ENCODE measurements at places on chromosomes 4 and X.

- no peak for DNase-seq
Measured at GRCh38 chr4:77022560-77023179, 53.1 kb downstream of the CCNI start.

DNA sequence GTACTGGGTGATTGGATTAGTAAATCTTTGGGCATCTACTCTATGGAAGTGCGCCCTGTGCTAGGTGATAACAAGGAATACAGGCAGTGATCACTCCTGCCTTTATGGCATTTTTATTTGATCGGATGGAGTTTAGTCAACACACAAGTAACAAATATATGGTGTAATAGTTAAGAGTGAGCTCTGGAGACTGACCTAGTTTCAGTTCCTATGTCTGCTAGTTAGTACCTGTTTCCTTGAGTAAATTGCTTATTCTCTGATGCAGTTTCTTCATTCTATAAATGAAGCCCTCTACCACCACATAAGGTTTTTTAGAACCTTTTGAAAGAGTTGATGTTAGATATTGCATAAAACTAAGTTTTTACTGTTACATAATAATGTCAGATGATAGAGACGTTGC is 134.6 kb downstream of the KDM6A start:
- no peak for DNase-seq

DNA sequence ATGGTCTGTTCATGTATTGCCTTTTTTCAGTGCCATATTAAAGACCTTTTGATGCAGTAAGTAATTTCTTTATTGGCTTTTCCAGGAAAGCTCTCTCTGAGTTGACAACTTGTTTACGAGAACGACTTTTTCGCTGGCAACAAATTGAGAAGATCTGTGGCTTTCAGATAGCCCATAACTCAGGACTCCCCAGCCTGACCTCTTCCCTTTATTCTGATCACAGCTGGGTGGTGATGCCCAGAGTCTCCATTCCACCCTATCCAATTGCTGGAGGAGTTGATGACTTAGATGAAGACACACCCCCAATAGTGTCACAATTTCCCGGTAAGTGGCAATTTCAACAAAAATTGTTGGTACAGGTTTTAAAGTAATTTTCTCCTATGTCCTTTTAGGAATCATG is 148.0 kb downstream of the STIM2 start:
- no peak for DNase-seq

GRCh38 chrX:71222929-71223328 is at the start of gene GJB1:
TSS of gene GJB1 (plus strand) at chrX:71223224. CDS start at chrX:71223708, 484 bp downstream.
- DNase-seq: no peak

DNA sequence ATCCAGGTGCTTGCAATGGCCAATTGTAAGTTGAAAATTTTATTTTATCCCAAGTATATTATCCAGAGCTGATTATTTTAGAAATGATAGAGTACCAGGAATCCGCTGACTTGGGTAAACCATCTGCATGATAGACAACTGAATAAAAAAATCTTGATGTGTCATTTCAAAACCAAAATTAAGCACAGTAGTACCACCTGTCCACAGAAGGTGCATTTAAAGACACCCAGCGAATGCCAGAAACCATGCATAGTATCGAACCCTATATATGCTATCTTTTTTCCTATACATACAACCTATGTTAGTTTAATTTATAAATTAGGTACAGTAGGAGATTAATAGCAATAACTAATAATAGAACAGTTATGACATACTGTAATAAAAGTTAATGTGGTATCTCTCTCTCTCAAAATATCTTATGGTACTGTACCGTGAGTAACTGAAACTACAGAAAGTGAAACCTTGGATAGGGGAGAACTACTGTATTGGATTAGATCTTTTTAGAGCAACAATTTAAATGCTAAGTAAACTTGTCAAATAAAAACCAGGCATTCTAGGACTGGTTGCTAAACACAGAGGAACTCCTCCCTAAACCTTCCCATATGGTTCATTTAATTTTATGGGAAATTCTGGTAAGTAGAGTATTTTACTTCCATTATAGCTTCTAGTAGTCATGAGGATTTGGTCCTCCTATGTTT is 6.2 kb downstream of the NEIL3 start:
- no peak for DNase-seq

- no peak for DNase-seq
Measured at GRCh38 chr4:42596918-42597317, 60.0 kb downstream of the ATP8A1 start.

DNA sequence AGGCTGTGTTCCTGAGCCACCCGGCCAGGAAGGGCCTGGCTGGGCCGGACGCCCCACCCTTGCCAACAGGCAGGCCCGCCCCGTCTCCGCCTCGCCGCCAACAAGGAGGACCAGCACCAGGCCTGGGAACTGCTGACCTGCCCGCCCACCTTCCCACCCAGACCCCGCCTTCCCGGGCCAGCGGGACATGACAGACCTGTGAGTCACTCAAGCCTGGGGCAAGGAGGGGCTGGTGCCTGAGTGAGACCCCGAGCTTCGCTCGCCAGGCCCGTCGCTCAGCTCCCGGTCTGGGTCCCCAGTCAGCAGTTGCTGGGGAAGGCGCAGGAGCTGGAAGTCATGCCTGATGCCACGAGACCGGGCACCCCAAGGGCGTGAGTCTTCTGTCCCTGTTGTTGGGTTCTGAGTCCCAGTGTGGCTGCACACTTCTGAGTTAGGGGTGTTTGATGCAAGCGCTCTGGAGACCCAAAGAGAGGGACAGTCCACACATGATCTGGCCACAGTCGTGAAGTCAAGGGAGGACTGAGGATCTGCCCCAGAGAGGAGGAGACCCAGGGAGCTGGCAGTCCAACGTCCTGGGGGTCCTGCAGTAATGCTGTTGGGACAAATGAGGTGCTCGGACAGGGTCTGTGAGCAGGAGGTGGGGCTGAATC is at the start of gene DNASE1L1:
TSS of gene DNASE1L1 (minus strand) at position 33 of the 650 bp plus-strand sequence. CDS start 3,686 bp downstream, outside the sequence.
- DNase-seq: no peak

DNA sequence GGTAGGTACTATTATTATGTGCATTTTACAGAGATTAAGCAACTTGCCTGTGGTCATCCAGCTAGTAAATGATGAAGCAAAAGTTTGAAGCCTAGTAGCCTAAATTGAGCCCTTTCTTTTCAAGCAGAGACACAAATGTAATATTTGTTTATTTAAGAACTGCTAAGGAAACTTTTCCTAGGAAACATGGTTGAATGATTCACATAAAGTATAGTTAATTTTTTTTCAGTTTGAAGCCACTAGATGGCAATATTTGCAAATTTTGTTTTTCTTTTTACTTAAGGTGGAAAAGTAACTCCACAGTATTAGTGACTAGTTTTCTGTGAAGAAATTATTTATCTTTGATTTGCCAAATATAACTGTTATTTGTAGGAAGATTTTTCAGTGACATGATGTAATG is 52.8 kb upstream of the ANKRD17 start:
- peak; percentile 21 for DNase-seq

GRCh38 chr4:78691334-78691754 is 84.8 kb upstream of the BMP2K start:
- no peak for DNase-seq

- DNase-seq: no peak
Measured at GRCh38 chr4:86960557-86960961, 25.7 kb downstream of the AFF1 start.

DNA sequence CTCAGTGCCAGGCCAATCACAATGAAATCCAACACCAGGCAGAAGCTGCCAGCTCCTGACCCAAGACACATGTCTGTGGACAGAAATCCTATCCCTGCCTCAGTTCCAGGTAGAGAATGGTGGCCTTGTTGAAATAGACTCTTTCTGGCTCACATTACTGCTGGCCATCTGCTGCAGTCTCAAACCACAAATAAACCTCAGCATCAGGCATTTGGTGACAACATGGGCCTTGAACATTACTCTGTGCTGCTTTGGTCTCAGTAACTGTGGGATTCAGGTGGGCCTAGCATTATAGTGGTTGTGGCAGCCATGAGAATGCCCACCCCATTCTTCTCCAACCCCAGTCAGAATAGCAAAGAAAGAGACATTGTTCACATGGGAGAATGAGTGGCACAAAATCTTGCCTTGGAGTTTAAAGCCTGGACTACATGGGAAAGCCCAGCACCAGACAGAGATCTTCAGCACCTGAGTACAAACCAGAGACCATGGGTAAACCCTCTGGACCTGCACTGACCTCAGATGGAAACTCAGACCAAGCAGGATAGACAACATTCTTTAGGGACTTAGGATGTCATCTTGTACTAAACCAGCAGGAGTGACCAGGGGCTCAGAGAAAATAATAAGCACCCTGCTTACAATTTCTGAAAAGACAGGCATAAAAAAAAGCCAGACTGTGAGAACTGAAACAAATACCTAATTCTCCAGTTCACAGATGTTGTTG is 50.4 kb upstream of the TRAM1L1 start:
- no peak for DNase-seq

- DNase-seq: no peak
Measured at GRCh38 chrX:87063642-87064041, 454.0 kb upstream of the KLHL4 start.

- no peak for DNase-seq
Measured at GRCh38 chr4:36213977-36214376, 30.3 kb downstream of the ARAP2 start.

GRCh38 chr4:173426064-173426463 is 27.1 kb upstream of the SCRG1 start:
- DNase-seq: no peak

DNA sequence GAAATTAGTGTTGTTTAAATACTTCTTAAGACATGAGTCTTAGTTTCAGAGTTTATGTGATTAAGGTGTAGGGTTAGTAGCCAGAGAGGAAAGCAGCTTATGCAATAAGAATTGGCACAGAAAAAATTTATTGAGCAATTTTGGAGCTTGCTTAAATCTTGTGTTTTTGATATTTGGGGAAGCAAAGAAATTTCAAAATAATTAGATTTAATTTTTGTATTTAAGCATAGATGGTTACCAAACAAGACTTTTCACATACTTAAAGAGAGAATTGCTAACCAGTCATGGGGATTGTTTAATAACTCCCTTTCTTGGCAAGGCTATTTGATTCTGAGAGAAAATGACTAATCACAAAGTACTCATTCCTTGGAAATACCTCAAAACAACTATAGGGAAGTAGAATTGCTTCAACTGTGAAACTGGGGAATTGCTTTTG is 202.0 kb upstream of the GRID2 start:
- no peak for DNase-seq

DNA sequence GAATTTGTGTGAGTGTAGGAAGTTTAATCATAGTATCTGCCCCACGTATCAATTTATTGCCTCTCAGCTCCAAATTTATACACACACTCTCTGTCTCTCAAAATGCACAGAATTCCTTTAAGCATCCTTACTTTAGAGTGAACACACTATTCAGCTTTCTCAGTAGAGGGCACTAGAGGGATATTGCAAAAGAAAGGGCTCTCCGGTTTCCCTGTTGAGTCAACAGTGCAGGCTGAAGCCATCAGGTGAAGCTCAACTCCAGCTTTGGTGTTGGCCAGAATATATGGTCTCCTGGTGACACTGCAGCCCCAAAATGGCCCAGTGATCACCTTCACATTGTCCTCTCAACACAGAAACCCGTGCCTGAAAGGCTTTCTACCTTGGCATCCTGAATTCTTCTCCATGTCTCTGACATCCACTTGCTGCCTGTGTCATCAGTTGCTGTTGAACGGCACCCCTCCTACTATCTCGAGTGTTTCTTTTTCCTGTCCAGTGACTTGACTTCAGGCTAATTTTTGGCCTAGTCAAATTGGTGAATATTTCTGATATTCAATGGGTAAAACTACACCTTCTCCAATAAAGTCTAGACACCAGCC is 670.5 kb downstream of the GABRG1 start:
- DNase-seq: peak; percentile 50

DNA sequence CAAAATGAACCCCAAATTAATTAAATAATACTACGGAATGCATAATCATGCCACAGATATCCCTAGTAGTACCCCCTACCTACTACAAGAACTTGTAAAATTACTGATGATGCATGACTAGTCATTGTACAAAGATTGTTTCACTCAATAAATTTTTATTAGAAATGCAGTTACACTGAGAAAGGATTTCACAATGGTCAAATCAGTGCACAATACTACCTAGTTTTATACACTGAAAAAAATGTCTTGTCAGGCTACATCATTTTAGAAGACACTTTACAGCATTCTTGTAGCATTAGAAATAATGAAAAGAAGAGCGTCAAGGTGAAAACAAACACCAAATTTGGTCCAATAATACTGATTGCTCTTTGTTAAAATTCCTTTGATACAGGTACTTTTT is 178.8 kb downstream of the GPM6A start:
- DNase-seq: no peak

- no peak for DNase-seq
Measured at GRCh38 chrX:150225266-150225665, 137.9 kb upstream of the MAMLD1 start.

DNA sequence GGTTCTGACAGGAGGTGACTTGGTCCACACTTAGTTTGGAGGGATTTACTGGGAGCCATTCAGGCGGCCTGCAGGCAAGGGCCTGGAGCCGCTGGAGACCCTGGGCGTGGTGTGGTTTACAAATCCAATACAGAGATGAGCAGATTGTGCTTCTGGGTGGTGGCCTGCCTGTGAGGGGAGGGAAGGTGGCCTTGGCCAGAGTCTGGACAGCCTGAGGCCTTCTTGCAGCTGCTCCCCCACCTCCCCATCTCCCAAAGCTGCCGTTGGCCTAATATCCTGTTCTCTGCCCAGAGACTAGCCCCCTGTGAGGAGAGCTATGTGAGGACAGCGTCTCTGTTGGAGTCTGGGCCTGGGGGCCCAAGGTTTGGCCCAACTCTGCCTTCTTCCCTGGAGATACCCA is 163.9 kb upstream of the MAMLD1 start:
- no peak for DNase-seq

GRCh38 chrX:140525448-140525847 is 20.6 kb upstream of the SOX3 start:
- DNase-seq: no peak

- no peak for DNase-seq
Measured at GRCh38 chr4:183348136-183348535, 25.9 kb upstream of the CLDN24 start.

DNA sequence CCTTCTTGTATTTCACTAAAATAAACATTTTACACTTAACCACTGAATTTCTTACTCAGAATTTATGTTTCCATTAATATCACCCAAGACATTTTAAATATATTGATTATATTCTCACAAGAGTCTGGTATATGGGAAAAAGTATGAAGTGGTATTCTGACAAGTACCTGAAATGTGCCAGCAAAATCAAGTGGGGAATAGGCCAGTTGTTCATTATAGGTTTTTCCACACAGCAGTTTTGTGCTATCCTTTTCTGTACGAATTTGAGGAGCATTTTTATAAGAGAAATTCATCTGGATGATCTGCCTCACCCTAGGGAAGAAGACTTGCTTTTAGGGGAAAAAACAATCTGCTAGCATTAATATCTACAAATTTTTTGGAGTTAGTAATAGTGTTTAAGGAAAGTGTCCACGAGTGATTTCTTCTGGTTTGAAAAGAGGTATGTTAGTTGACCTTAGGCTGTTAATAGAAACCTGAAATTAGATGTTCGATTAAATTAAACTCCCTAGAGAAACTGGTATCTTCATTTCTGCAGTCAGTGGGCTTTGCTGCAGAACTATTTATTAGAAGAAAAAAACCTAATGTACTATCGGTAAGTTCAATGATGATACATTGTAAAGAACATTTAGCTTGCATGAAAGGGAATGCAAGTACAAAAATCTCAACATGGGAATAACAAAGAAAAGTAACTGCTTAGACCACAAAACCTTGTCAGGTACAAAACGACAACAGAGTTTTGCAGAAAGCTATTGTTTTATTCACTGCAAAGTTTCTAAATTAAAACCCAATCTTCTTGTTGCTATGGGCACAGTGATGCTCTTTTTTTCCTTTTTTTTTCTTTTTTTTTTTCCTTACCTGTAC is 1.8 kb downstream of the KLF3 start:
- DNase-seq: no peak

- DNase-seq: no peak
Measured at GRCh38 chr4:169202145-169202699, 68.5 kb downstream of the SH3RF1 start.

Data from NCI-H1694 treated with DMSO at 0.1 percent for 48 hours (cell line).